ENCODE measurements at places on chromosomes 5 and 9.
A peak's percentile ranks its signal among the peaks of the same experiment; 100 is the strongest.

DNA sequence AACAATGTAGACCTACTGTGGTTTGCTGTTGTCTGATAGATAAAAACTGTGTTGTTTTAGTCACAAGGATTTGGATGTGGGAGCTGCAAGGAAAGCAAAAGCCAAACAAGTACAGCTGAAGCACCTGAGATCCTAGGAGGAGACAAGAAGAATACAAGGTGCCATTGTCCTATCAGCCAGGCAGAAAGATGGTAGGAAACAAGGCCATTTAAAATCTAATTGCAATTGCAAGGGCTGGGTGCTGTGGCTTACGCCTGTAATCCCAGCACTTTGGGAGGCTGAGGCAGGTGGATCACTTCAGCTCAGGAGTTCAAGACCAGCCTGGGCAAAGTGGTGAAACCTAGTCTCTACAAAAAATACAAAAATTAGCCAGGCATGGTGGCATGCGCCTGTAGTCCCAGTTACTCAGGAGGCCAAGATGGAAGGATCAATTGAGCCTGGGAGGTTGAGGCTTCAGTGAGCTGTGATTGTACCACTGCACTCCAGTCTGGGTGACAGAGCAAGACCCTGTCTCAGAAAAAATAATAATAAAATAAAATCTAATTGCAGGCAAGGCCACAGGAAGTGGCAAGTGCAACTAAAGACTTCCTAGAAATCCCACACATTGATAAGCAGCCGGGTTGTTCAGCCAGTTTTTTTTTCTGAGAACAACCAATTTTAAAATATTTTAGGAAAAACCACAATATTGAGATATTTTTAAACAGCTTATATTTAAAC is 22.6 kb downstream of the DOCK8 start:
- no peak for DNase-seq

- no peak for DNase-seq
Measured at GRCh38 chr9:113618836-113619490, 155.4 kb downstream of the RGS3 start.

- no peak for DNase-seq
Measured at GRCh38 chr9:125466411-125466810, 204.8 kb downstream of the GAPVD1 start.

- peak; percentile 15 for DNase-seq
Measured at GRCh38 chr5:176743868-176744583, 66.3 kb upstream of the UNC5A start.

DNA sequence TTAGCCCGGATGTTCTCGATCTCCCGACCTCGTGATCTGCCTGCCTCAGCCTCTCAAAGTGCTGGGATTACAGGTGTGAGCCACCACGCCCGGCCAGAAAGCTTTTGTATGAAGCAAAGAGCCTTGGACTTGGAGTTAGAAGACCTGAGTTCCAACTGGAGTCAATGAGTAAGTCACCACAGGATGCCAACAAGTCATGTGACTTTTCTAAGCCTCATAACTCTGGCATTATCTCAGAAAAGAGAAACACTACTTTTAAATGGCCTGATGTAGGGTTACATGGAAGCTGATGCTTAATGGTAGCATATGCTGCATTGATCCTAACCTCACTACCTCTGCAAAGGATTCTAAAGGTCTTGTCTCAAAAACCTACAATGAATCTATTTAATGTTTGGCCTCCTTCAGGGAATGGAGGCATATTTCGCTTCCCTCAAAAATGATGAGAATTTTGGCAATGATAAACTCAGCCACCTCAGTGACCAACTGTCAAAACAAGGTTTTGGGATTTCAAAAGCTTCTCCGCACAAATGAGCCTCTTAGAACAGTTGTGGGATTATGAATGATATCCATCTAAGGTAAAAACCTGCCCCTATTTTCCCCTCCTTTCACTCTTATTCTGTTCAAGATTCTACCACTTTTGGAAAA is 236.8 kb downstream of the ACTL7B start:
- DNase-seq, result no peak

DNA sequence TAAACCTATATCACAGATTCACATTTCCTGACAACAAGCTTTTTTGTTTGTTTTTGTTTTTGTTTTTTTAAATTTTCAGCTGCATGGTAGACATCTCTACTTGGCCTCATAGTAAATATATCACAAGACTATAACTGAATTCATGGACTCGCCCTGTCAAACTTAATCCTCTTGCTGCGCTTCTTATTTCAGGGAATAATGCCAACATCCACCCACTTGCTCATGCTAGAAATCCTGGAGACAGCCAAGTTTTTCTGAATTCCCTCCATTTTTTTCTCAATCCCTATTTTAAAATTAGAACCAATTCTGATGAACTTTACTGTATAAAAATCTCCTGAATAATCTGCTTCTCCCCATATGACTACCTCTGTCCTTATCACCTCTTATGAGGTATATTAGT is 283.6 kb upstream of the RPS23 start:
- no peak for DNase-seq

DNA sequence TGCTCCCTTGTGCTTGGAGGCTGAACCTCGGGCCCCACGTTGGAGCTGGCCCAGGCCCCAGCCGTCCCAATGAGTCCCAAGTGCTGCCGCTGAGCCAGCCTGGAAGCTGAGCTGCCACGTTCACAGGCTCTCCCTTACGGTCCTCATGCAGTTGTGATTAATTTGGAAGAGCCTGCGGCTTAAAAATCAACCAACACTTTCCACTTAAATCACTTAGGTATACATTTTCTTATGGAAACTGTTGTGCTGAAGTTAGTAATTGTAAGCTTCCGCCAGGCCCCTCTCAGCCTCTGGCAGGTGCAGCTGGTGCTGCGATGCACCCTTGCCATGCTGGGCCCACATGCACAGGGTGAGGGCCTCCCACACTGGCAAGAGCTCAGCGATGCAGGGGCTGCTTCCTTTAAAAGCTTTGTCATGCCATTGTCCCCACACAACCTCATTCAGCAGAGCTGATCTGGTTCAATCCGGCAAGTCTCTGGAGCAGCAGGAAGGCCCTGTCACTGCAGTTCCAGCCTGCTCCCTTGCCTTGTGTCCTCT is 61.0 kb downstream of the IPPK start:
- DNase-seq, result no peak

GRCh38 chr5:176497852-176498251 is 39.4 kb downstream of the RNF44 start:
- no peak for DNase-seq

DNA sequence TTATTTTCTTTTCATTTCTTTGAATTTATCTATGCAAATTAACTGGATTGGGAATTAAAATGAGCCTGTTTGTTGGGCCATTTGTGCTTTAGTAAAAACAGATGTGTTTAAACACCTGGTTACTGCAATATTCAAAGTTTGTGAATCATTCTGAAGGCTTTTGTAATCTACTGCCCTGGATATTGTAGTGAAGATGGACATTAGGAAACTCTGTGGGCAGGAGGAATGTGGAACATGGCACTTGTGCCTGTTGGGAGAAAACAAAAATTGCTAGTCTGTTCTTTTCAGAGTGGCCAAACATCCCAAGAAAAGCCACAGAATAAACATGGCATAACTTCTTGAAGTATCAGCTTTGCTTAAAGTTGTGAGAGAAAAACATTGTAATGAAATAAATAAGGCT is 40.8 kb downstream of the CHSY3 start:
- no peak for DNase-seq

DNA sequence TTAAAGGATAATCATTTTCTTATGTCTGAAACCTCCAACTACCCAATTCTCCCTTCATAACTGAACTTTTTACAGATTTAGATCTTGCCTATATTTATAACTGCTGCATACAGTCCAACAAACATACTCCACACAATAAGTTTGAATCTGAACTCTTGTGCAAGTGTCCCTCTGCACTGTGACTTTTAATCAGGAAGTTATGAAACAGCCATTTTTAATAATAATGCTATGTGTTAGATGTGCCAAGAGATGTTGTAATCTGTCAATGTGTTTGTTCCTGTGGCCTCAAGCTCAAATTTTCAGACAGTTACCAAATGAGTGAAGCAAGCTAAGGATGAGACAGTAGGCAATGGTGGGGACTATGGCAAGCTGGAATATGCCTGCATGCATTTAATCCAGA is 57.6 kb upstream of the MTAP start:
- DNase-seq, result no peak

DNA sequence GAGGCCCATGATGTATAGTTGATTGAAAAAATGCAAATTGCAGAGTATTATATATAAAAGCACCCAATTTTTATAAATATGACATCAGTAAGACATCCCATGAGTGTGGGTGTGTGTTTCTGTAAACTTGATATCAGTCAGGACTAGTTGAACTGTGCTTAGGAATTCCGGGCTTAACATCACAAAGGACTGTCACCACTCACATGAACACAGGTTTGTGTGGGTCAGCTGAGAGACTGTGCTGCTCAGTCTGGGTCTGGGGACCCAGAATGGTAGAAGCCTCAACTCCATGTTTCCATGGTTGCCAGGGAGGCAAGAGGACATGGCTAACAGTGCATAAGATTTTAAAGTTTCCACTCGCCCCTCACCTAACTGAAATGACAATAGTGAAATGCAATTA is 120.3 kb downstream of the ADCY2 start:
- DNase-seq, result no peak

DNA sequence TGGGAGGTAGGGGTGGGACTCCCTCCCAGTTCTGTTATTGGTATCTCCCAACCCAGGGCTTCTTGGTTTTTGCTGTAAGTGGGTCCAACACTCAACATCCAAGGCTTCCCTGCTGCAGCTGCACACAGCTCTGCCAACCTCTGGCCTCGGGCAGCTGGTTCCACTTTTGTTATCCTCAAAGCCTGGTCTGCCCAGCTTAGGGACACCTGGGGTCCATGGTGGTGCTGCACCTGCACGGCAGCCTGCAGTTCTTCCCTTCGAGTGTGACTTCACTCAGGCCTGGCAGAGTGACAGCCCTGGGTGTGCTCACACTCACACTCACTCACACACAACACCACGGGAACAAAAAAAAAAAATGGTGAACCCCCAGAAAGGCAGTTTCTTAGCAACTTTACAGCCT is 15.3 kb upstream of the SAP30L start:
- no peak for DNase-seq

- DNase-seq, result no peak
Measured at GRCh38 chr5:61264273-61264661, 67.8 kb upstream of the ZSWIM6 start.

DNA sequence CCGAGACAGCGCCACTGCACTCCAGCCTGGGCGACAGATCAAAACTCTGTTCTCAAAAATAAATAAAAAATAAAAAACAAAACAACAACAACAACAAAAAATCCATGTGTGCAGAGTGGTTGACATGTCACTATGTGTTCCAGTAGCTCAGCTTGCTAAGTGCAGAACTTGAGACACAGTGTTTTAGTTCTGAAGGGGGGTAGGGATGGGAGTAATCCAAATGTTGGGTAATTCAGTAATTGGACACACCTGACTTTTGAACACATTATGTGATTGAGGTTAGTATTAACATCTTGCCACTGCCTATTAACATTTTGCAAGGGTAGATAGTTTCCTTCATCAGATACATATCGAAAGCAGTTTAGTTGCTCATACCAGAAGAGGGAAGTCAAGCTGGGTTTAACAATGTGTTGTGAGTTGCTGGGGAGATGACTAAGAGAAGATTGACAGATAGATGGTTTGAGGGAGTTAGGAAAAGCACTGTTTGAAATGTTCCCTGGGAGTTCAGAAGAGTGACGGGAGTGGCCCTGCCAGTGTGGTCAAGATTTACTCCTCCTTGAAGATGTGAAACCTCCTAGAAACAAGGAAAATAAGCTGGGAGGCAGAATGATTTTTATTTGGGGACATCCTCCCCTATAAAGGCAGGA is 928 bp downstream of the HACD4 start:
- peak; percentile 10 for DNase-seq

GRCh38 chr5:135264451-135265440 is 134.3 kb downstream of the MACROH2A1 start:
- no peak for DNase-seq
